ENCODE measurements at places on chromosomes 5 and 9.

- no peak for DNase-seq
Measured at GRCh38 chr9:136044971-136045594, 50.0 kb downstream of the NACC2 start.

DNA sequence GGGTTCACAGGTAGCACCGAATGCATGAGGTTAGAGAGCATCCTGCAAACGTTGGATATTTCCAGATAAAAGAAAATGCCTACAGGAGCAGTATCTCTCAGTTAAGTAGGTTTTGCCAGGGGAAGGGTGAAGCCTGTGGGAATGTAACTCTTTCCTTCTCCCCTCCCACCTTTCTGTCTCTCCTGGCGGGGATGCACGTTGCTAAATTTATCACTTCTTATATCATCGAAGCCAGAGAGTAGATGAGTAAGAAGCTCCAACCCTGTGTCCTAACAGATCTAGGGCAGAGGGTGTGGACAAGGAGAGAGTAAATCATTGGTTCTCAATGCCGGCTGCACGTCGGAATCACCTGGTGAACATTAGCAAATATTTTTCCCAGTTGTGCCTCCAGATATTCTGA is 457.5 kb downstream of the ENC1 start:
- DNase-seq: no peak

DNA sequence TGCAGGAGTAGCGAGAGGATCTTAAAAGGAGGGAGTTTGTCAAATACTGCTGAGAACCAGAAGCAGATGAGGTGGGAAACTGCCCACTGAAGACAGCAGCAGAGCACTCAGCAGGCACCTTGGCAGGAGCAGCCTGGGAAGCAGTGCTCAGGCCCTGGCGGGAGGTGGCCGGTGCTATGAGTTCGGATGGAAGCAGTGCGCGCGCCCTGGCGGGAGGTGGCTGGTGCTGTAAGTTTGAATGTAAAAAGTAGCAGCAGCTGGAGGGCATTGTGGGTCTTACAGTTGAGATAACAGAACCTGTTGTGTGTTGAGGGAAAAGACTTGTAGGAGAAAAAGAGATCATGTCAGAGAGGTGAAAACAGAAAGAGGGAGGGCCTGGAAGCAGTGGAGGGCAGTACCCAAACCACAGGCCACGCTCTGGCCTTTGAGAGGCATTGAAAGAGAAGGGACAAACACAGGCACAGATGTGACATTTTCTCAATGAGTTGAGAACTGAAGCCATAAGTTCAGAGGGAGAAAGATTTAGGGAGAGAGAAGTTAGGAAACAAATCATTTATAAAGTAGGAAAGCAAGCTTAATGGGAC is 130.9 kb downstream of the ERCC6L2 start:
- DNase-seq: no peak

DNA sequence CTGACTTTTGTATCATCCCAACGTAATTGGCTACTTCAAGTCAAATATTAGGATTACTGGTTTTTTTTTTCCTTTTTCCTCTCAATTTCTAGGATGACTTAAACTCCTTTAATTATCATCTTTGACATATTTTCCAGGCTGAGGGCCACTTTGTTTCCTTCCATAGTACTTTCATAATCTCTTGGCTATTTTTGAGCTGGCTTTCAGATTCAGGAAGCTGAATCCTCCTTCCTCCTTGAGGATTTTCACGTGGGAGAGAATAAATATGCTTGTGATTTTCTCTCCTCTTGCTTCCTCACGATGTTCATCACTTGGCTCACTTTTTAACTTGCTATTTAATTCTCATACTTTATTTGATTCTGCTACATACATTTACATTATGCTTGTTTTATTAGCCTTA is 88.1 kb downstream of the ITGA1 start:
- no peak for DNase-seq

GRCh38 chr5:64615895-64616294 is 74.4 kb upstream of the SHISAL2B start:
- no peak for DNase-seq

DNA sequence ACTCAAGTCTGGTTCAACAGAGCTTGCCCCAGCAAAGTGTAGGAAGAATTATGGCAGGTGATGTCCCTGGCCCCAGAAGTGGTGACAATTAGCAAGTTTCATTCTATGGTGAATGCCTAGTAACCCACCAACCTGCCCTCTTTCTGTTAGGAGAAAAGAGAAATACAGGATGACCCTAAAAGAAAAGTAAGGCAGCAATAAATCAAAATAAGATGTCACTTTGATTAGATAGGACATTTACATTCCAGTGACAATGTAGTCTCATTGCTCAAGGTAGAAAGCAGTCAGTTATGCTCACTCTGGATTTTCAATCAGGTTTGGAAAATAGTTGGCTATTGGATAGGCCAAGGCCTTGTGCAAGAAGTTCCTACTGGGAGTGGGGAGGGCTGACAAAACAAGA is 5.6 kb upstream of the HSPA9 start:
- DNase-seq: no peak

DNA sequence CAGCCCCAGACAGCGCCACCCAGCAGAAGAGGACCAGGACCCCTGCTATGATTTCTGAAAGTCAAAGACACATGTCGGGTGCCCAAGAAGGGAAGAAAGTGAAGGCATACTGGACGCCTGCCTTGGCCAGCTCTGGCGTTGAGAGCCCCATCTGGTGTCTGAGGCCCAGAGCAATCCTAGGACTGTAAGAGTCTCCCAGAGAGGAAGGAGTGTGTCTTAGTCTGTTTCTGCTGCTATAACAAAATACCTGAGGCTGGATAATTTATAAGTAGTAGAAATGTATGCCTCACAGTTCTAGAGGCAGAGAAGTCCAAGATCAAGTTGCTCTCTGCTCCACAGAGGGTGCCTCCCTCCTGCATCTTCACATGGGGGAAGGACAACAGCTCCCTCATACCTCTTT is 10.8 kb downstream of the RASGEF1C start:
- DNase-seq: no peak

- DNase-seq: no peak
Measured at GRCh38 chr5:16546732-16547131, 70.1 kb downstream of the RETREG1 start.

GRCh38 chr5:63963080-63963735 is 963 bp upstream of the HTR1A start:
- DNase-seq: peak; percentile 59

DNA sequence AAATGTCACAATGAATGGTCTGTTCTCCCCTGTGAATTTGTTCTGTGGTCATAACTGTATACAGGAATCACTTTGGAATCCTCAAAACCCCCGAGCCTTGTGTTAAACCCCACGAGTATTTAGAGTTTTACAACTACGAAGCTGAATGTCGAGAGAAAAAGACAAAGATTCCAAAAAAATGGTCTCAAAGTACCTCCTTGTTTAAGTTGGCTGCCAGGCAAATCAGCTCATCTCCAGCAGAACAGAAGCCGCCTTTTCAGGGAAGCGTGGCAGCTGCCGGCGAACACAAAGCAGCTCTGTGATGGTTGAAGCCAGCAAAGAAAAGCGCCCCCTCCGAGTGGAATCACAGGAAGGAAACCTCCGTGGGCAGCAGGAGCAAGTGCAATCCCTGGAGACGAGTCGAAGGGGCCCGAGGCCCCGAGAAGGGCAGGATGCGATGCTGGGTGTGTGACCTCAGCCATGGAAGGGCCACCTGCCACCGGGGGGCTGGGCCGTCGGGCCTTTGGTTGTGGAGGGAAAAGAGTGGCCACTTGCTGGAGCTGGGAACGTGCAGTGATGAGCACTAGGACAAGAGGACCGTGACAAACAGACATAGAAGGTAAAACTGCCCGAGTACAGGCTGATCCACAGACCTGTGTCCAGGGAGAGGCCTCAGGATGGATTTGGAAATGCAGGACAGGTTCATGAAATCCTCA is 706.4 kb downstream of the SEMA5A start:
- no peak for DNase-seq

- DNase-seq: no peak
Measured at GRCh38 chr5:151283120-151283825, 20.3 kb downstream of the SLC36A3 start.

DNA sequence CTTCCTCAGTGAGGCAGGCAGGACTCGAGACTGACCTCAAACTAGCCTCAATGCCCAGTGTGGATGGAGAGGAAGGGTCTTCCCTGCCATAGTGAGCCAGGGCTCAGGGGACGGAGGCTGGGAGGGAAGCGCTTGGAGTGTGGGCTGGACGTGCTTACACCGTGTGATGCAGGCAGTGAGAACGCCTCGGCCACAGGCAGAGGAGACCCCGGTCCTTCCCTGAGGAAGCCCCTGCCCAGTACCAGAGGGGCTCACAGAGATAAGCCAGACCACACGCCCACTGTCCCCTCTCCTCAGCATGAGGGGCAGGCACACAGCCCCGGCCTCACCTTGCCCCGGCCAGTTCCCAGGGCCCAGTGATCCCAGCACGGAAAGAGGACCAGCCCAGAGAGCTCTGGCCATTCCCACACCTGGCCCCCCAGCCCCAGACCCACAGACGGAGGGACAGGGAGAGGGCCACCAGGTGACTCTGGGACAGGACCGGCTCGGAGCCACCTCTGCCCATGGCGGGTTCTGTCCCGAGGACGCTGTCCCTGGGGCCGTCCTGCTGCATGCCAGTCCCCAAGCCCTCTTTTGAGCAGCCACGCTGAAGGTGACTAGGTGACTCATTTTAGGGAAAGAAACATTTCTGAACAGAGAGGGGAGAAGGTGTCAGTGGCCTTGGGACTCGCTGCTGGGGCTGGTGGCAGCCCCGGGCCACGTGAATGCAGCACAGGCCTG is 6.0 kb upstream of the NSMF start:
- no peak for DNase-seq

GRCh38 chr9:134283692-134284265 is 42.5 kb upstream of the RXRA start:
- no peak for DNase-seq

GRCh38 chr5:142997591-142997990 is 227.4 kb downstream of the ARHGAP26 start:
- no peak for DNase-seq

DNA sequence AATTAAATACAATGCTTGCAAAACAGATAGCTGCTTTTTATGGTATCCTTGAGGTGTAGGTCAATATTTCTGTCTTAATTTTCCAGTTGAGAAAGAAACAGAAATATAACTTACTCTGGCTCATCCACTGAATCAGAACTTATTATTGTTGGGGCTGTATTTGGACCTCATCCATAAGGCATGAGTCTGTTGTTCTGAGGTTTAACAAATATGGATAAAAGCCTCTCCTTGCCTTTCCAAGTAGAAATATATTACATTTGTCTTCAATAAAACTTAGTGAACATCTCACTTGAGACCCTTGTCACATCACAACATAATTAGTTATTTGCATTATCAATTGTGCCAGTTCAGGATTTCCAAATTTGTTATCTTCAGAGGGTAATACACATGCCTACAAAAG is 525.8 kb downstream of the AGTPBP1 start:
- DNase-seq: no peak

- DNase-seq: no peak
Measured at GRCh38 chr5:123456242-123456641, 33.0 kb upstream of the CEP120 start.

DNA sequence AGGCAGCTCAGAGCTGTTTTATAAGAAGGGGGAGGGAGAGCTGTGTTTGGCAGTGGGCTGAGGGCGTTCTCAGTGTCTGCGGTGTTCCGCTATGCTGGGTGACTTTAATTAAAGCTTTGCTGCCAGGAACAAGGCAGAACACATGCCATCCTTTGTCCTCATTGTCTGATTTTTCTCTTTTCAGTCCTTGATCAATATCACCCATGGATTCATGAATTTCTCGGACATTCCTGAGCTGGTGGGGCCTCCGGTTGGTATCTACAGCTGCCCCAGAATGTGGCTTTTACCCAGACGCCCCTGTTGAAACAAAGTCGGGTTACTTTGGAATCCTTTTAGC is 66.5 kb upstream of the TGFBR1 start:
- DNase-seq: no peak

- DNase-seq: no peak
Measured at GRCh38 chr9:85523202-85523601, 218.6 kb downstream of the AGTPBP1 start.

DNA sequence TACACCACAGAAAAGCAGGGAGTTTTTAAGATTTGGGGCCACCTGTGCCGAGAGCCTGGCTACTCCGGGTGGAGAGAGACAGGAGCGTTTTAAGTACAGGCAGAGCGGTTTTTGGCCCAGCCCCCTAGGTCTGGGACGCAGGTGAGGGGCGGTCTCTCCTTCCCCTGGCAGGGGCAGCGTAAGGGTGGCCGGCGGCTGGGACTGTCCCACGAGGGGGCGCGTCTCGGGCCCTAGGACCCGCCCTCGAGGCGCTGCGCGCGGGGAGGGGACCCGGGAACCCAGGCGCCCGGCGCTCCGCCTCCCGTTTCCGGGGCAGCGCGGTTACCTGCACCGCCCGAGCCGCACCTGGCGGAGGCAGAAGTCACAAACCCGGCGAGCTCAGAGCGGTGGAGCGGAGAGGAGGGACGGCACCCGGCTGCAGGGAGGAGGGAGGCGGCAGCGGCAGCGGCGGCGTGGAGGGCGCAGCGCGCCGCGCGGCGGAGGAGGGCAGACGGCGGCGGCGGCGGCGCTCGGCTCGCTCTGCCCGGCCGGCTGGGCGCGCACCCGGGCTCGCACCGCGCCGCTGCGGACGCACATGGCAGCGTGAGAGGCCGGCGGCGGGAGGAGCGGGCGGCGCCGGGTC is at the start of gene WWC1:
Gene WWC1 (plus strand): TSS at position 304 of the 622 bp plus-strand sequence. CDS start 508 bp downstream, outside the sequence.
- peak; percentile 53 for DNase-seq

DNA sequence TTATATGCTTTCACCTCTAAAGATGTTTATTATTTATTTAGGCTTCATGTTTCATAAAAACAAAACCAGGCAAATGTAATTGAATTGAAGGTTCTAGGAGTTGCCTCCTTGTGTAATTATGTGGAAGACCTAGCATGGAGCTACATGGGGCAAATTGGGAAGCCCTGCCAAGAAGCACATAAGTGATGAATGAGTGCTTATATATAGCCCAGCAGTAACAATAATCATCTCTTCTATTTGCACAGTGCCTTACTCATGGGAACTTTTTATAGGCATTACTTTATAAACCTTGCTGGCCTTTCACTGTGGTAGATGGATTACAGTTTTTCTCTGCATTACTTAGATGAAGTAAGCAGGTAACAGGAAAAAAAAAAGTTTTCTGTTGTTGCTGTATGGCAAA is 40.0 kb upstream of the GRAMD2B start:
- DNase-seq: no peak

- DNase-seq: no peak
Measured at GRCh38 chr5:57267805-57268204, 93.9 kb downstream of the GPBP1 start.

GRCh38 chr5:40813698-40814281 is 15.6 kb upstream of the PRKAA1 start:
- DNase-seq: no peak

DNA sequence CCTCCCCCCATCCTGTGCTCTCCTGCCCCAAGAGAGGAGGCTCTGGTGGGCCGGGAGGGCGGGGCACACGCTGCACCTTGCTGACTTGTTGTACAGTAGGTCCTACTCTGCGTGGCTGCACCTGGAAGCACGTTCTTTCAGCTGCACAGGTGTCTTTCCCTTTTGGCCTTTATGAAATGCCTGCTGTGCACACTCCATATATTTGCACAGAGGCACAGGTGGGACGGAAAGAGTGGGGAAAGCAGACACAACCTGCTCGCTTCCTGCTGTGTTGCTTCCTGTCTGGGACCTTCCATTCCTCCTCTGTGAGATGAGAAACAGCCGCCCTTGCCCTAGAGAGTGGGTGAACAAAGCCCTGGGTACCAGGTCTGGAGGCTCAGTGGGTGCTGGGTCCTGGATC is 4.8 kb downstream of the USP20 start:
- no peak for DNase-seq

- no peak for DNase-seq
Measured at GRCh38 chr5:5881294-5881693, 458.8 kb downstream of the ICE1 start.

GRCh38 chr5:149422366-149423048 is 43.4 kb upstream of the IL17B start:
- DNase-seq: no peak

Data from activated CD8-positive, alpha-beta T cell treated with anti-CD3 and anti-CD28 coated beads, Interleukin-2, amount 10 ng/mL, durations not matched to agents 7 days and 5 days (primary cell).